ENCODE measurements at places on chromosomes 1 and 21.

- no peak for DNase-seq
Observed at GRCh38 chr1:166064313-166064926, 102.4 kb downstream of the FAM78B start.

DNA sequence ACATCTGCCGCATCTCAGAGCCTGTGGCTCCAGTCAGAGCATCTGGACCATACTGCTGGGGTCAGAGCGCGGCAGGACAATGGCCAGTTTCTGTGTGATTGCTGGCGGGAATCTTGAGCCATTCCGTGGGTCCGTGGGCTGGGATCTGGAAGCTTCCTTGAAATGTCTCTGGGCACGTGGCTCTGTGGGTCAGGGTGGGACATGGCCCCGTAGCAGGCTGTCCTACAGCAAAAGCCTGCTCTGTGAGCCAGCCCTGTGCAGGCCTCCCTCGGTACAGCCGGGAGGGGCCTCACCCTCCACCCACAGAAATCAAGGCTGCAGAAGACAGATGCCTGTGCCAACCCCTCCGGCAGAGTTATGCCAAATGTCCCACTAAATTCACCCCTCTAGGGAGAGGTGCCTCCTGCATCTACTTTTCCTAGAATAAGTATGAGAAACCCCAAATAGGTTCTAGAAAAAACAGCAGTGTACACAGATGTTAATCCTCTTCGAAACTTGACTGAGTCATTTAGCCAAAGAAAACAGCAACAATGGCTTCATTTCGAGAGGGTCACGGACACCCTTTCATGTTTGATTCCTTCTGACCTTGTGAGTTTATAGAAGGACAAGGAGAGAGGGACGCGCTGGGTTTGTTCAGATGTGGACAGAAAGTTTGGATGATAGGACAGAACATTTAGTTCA is 27.8 kb downstream of the COL18A1 start:
- no peak for DNase-seq

- DNase-seq, result no peak
Observed at GRCh38 chr1:211683396-211684297, 8.2 kb upstream of the NEK2 start.

DNA sequence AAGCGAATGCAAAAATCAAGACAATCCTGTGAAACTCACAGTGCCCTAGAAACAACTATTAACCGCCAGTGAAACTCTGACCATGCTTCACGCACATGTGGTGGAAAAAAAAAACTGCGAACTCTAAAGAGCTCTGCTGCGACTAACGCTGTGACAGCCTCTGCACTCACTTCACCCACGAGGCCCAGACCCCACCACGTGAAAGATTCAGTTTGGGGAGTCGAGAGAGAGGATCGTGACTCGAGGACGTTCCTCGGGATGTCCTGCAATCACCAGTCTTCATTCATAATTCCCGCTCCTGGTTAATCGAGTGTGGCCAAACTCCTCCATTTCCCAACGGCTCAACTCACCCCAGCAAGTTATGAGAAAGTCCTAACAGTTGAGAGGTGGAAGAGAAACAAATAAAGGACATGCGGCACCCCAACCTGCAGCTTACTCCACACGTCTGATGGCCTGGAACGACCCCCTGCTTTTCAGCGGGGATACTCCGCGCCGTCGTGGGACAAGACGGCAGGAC is 1.1 kb downstream of the SERBP1 start:
- DNase-seq, result peak; percentile 6

DNA sequence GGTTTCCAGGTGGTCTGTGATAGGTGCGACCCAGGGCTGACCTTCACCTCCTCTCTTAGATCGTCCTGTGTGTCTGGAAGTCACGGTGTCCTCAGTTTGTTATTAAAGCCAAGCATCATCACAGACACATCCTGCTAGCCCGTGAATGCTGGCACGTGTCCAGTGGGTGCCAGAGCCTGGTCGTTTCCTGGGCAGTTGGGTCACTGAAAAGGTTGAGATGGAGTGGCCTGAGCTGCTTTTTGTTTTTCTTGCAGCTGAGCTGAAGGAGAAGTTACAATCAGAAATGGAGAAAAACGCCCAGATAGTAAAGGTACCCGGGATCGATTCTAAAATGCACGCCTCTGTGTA is 23.2 kb downstream of the PCNT start:
- DNase-seq, result no peak

DNA sequence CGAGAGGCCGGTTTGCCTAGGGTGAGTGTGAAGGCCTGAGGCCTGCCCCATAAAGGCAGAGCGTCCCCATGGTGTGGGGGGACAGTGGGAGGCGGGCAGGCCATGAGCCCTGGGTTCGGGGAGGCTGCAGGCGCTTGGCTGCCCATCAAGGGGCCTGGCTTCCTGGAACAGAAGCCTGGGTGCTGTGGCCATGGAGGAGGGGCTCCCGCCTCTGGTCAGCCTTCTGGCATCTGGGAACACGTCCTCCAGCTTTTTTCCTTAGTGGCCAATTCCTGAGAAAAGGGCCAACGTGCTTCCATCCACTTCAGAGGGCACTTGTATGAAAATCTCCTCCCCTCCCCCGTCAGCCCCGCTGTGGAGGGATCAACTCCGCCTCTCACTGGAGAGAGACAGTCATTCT is 58.7 kb downstream of the PRDM16 start:
- DNase-seq, result no peak

- DNase-seq, result no peak
Observed at GRCh38 chr1:46623743-46624644, 7.4 kb upstream of the MOB3C start.

- no peak for DNase-seq
Observed at GRCh38 chr1:224541901-224542630, 74.1 kb upstream of the CNIH3 start.

GRCh38 chr1:31476891-31477846 is 64.2 kb downstream of the SERINC2 start:
- DNase-seq, result no peak

DNA sequence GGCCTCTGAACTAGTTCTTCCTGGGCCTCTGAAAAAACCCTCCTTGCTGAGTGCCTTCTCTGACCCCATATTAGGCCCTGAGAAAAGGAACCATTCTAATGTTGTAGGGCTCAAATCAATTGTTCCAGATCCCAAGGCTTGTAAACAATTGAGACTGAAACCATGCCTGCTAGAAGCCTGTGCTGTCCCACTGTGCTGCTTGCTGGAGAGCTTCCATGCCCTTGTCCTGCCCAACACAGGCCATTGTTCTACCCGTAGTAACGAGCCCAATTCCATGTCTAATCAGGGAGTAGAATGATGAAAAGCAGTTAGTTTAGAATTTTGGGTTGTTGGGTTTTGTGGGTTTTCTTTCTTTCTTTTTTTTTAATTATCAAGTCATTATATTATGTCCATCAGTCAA is 47.4 kb downstream of the ZNF281 start:
- DNase-seq, result no peak

- no peak for DNase-seq
Observed at GRCh38 chr1:108851567-108851966, 5.3 kb downstream of the AKNAD1 start.

DNA sequence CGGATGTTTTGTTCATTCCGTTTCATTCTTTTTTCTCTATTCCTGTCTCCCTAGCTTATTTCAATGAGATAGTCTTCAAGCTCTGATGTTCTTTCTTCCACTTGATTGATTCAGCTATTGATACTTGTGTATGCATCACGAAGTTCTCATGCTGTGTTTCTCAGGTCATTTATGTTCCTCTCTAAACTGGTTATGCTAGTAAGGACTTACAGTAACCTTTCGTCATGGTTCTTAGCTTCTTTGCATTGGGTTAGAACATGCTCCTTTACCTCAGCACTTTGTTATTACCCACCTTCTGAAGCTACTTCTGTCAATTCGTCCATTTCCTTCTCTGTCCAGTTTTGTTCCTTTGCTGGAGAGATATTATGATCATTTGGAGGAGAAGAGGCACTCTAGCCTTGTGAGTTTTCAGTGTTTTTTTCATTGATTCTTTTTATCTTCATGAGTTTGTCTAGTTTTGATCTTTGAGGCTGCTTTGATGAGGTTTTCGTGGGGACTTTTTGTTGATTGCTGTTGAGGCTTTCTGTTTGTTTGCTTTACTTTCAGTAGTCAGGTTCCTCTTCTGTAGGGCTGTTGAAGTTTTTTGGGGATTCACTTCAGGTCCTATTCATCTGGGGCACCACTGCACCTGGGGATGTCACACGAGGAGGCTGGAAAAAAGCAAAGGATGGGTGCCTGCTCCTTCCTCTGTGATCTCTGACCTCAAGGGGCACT is 496.9 kb upstream of the LRRC7 start:
- no peak for DNase-seq

GRCh38 chr1:3206696-3207095 is 137.7 kb downstream of the PRDM16 start:
- DNase-seq, result no peak

All from T follicular helper cell (primary cell).